DMS79 (cell line): ENCODE measurements at places on chromosomes 3 and 15.
A peak's percentile ranks its signal among the peaks of the same experiment; 100 is the strongest.

- no peak for DNase-seq
Measured at GRCh38 chr15:34799149-34800101, 4.1 kb upstream of the ACTC1 start.

GRCh38 chr3:36525115-36525801, 145.0 kb downstream of the STAC start:
- no peak for DNase-seq

DNA sequence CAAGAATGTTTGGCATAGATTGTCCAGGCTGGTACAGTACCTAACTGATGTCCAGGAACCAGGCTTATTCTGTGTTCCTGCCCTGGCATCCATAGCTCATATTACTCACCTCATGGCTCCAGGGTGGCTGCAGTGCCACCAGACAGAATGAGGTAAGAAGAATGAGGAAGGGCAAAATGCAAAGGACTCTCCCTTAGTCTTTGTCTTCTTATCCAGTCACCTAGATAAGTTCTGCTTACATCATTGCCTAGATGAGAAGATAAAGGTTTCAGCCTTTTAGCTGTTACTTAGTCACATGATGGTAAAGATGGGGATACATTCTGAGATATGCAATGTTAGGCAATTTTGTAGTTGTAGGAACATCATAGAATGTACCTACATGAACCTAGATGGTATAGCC, 45.8 kb downstream of the CHP1 start:
- no peak for DNase-seq

GRCh38 chr15:93779341-93779740, 452.0 kb upstream of the MCTP2 start:
- no peak for DNase-seq

GRCh38 chr15:59516655-59517461, 78.9 kb downstream of the FAM81A start:
- DNase-seq, result peak; percentile 82

DNA sequence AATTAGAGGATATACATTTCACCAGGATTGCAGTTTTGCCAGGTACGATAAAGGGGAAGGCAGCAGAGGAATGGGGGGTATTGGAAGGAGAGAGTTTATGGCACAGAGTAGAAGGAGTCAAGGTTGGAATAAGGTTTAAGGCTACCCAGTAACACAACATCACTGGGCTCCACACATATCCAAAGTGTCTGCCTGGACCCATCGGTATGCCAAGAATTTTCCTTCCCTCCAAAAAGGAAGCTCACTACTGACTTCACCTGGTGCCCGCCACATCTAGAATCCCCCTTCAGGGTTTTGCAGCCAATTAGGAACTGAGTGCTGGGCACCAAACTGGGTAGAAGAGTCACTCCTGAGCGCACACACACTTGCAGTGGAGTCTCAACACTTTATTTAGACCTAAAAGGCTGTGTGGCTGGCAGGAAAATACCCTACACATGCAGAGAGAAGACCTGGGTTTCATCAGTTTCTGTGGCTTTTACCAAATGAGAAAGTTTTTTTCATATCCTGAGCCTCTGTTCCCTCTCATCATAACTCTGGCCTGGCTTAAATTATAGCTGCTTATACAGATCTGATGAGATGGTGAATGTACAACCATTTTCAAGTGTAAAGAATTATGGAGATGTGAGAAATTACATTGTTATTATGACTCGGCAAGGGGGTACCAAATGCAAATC, 190.8 kb upstream of the LPP start:
- no peak for DNase-seq

- no peak for DNase-seq
Measured at GRCh38 chr15:92448370-92448769, 54.7 kb downstream of the ST8SIA2 start.

GRCh38 chr15:43449981-43450380, 43.0 kb downstream of the TP53BP1 start:
- DNase-seq, result no peak

DNA sequence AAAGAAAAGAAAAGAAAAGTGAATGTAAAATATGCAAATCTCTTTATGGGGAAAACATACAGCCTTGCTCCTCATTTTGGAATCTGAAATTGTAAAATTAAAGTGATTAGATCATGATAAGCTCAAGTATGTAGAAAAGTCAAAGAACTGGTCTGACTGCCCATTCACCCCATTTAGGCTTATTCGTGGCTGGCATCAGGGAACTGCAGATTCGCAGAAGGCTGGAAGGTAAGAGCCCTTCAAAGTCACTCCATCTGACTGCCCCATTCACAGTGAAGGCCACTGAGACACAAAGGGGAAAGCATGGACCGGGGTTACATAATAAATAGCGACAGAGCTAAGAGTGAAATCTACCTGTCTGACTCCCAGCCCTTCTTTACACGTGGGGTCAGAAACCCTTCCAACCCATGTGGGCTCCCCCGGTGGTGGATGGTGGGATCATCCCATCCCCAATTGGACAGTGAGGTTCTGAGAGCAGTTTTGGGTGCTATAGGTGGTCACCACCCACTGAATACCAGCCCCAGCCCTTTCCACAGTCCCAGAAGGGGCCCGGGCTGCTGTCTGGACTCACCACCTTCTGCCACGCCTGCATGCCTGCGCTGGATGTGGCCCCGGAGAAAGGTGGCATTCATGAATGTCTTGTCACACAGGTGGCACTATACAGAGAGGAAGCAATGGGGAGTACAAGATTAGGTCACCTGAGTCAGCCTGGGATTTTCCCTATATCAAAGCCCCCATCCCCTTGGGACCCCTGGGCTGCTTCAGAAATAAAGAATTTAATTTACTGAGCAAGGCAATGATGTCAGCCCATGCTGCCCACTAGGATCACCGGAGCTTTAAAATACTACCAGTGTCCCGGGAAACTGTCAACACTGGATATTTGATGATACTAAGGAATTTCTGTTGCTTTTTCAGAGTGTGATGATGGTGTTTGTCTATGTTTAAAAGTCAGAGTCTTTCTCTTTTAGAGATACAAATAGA, 17.9 kb downstream of the DZIP1L start:
- DNase-seq, result peak; percentile 7

GRCh38 chr3:195078891-195079440, 192.0 kb downstream of the XXYLT1 start:
- no peak for DNase-seq

- no peak for DNase-seq
Measured at GRCh38 chr3:27345959-27346865, 23.0 kb downstream of the NEK10 start.

DNA sequence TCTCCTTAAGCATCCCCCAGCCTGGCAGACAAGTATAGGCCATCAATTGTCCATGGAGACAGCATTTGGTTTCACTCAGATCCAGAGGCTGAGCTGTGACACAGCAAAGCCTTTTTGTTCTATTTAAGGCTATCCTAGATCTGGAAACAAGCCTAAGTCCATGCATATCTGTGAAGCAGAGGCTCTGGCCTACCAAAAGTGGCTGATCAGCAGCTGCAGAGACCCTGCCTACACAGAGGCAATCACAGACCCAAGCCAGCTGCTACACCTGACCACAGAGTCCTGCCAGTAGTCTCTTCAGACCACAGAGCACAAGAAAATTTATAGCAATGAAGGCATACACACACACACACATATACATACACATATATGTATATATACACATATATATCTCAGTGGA, 501.7 kb upstream of the ARPP21 start:
- no peak for DNase-seq
